ENCODE measurements at places on chromosomes 16 and 17. TPM values are rescaled to one million over a fixed set of nuclear protein-coding genes. Genes with fewer than 3 reads are reported as not detected.

SULT1A2 gene
- 0.19 TPM for total RNA-seq

HS3ST6 gene
- total RNA-seq, result not detected

DNA sequence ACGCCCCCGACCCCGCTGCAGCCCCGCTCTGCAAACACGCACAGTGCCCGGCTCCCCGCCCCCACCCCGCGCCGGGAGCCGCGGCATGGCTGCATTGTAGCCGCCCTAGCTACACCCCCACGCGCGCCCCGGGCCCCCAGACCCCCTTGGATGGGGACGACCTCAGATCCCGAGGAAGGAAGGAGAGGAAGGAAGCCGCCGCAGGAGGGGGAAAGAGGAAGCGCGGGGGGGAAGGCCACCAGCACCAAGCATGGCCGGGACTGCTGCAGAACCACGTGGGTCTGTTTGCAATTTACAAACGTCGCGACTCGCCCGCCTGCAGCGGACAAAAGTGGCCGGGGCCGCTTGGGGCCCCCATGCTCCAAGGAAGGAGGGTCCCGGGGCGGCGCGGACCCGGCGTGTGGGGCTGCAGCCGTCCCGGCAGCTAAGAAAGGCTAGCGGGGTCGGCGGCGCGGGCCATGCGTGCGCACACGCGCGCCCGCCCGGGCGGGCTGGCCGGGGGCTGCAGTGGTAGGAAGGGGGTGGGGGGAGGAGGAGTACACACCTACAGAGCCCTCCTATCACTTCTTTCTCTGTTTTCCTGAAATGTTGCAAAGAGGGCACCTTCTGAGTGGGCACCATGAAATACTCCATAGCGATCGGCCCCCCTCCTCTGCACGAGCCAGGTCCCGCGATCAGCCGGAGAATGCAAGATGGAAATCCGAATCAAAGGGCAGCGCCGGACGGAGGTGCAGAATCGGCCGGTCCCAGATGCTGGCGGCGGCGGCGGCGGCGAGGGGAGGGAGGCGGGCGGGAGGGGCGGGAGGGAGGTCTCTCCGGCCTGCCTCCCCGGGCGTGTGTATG, 488 bp downstream of the TFAP4 start:
- H3K4me3 ChIP-seq, result peak overlapping the region; percentile 100
- H3K4me1 ChIP-seq, result peaks cover 25% of the 10 kb centered on the region
- no peaks in the 10 kb centered on the region for H3K36me3 ChIP-seq
- no peak overlapping the region for H3K27ac ChIP-seq

DNA sequence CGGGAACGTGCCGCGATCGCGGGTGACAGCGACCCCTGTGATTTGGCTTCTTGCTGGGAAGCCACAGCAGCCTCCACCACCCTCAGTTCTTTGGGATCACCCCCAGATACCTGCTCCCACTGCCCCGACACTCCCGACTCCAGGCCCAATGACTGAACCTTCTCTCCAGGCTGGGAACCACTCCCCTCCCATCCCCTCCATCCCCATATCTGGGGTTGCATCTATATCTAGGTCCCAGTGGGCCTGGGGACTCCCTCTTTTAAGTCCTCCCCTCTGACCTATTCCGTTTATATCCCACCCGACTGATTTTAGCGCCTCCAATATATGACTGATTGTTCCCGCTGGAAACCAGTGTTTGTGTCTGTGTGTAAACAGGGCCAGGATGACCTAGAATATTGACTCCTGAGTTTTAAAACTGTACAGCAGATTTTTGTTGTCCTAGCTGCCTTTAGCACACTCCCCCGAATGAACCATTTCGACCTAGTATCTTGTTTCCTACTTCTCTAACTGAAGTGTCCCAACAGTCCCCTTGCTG, 667 bp downstream of the PSMD3 start:
- no peaks in the 10 kb centered on the region for H3K27me3 ChIP-seq
- H3K36me3 ChIP-seq, result peaks cover 26% of the 10 kb centered on the region
- DNase-seq, result no peak
- H3K4me1 ChIP-seq, result peaks cover 25% of the 10 kb centered on the region
- H3K27ac ChIP-seq, result peak overlapping the region; percentile 97

GRCh38 chr17:3762922-3763776, 37.8 kb downstream of the ITGAE start:
- H3K27ac ChIP-seq, result no peak overlapping the region
- H3K4me3 ChIP-seq, result peak overlapping the region; percentile 39
- H3K4me1 ChIP-seq, result peaks cover 57% of the 10 kb centered on the region
- H3K36me3 ChIP-seq, result no peaks in the 10 kb centered on the region
- peak; percentile 45 for DNase-seq
- H3K27me3 ChIP-seq, result no peaks in the 10 kb centered on the region

DNA sequence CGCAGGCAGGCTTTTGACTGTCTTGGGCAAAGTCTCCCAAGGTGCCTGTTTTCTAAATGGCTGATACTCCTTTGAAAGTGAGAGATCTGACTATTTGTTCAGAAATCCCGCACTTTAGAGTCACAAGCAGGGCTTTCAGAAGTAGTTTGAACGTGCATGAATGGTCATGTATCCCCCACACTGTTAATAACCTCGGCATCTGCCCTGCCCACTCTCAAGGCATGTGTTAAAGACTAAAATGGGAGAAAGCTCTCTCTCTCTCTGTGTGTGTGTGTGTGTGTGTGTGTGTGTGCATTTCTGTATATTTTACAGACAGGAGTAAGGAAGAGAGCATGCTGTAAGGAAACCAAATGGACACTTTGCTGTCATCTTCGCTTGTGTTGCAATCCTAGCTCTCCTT, 163.7 kb downstream of the MAF start:
- H3K27me3 ChIP-seq, result no peaks in the 10 kb centered on the region
- H3K36me3 ChIP-seq, result no peaks in the 10 kb centered on the region
- H3K4me1 ChIP-seq, result no peaks in the 10 kb centered on the region
- H3K4me3 ChIP-seq, result no peak overlapping the region
- no peak for DNase-seq

- peaks cover 8% of the 10 kb centered on the region for H3K27me3 ChIP-seq
- peaks cover 16% of the 10 kb centered on the region for H3K4me1 ChIP-seq
- no peaks in the 10 kb centered on the region for H3K36me3 ChIP-seq
- peak overlapping the region; percentile 21 for H3K4me3 ChIP-seq
Measured at GRCh38 chr16:88550246-88550661, 19.9 kb upstream of the ZC3H18 start.

DNA sequence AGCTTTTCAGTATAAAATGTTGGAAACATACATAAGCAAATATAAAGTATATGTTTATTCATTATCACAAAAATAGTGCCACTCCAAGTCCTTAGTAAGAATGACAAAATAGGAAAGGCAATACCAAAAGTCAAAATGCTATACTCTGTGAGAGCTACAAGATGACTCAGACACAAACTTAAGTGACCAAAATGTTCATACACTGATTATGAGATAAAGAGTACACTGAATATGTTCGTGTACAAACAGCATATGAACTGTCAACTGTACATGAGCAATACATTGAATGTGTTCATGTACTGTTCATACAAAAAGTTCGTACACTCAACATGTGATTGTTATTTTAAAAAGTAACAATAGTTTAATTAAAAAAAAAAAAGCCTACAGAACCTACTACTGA, 103.3 kb downstream of the CA4 start:
- no peaks in the 10 kb centered on the region for H3K27me3 ChIP-seq
- H3K4me1 ChIP-seq, result no peaks in the 10 kb centered on the region
- H3K4me3 ChIP-seq, result no peak overlapping the region
- H3K27ac ChIP-seq, result no peak overlapping the region

- no peaks in the 10 kb centered on the region for H3K36me3 ChIP-seq
- H3K4me3 ChIP-seq, result no peak overlapping the region
- no peak for DNase-seq
- peaks cover 8% of the 10 kb centered on the region for H3K27me3 ChIP-seq
- no peak overlapping the region for H3K27ac ChIP-seq
Measured at GRCh38 chr17:66929591-66929990, 34.9 kb upstream of the CACNG4 start.

GRCh38 chr16:83530293-83530692, 277.5 kb upstream of the HSBP1 start:
- H3K27ac ChIP-seq, result no peak overlapping the region
- no peaks in the 10 kb centered on the region for H3K27me3 ChIP-seq
- H3K4me1 ChIP-seq, result no peaks in the 10 kb centered on the region
- no peak overlapping the region for H3K4me3 ChIP-seq
- H3K36me3 ChIP-seq, result no peaks in the 10 kb centered on the region

GRCh38 chr16:87465306-87465705, 27.5 kb downstream of the ZCCHC14 start:
- H3K27ac ChIP-seq, result no peak overlapping the region
- H3K36me3 ChIP-seq, result no peaks in the 10 kb centered on the region
- H3K27me3 ChIP-seq, result no peaks in the 10 kb centered on the region
- H3K4me3 ChIP-seq, result no peak overlapping the region

- H3K27me3 ChIP-seq, result no peaks in the 10 kb centered on the region
- H3K4me1 ChIP-seq, result peaks cover 69% of the 10 kb centered on the region
- H3K27ac ChIP-seq, result peak overlapping the region; percentile 94
- peaks cover 31% of the 10 kb centered on the region for H3K36me3 ChIP-seq
- DNase-seq, result no peak
Measured at GRCh38 chr17:8162997-8163977, 539 bp upstream of the VAMP2 start.

DNA sequence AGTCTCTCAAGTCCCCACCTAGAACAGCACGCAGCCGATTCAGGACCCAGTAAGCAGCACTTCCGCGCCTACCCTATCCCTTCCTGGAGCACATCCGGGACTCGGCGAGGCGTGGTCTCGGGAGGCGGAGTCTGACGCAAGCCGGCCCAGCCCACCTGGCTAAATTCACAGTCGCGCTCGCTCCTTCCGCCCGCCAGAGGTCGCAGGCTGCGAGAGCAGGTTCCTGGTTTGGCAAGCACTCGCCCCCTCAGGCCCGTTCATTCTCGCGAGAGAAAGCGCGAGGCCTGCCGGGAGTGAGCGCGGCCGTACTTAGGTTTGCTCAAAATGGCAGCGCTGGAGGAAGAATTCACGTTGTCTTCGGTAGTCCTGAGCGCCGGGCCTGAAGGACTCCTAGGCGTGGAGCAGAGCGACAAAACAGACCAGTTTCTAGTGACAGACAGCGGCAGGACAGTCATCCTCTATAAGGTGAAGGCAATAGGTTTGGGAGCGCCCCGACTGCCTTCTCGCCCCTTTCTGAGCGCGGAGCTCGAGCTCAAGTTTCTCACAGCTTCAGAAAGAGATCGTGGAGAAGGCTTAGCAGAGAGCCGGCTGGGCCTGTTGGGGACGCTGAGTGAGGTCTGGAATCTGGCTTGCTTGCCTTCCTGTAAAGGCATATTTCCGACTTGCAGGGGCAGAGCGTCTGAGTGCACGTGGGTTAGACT, at the start of gene NOL11:
TSS of gene NOL11 (plus strand) at position 313 of the 701 bp plus-strand sequence. CDS start at position 325, 12 bp downstream.
- peak within 1 kb of the TSS; percentile 81 for H3K4me3 ChIP-seq
- peaks cover 25% of the 10 kb centered on the region for H3K36me3 ChIP-seq
- H3K4me1 ChIP-seq, result peaks cover 20% of the 10 kb centered on the region
- DNase-seq, result peak; percentile 99
- no peaks in the 10 kb centered on the region for H3K27me3 ChIP-seq
- peak within 1 kb of the TSS; percentile 95 for H3K27ac ChIP-seq

GRCh38 chr16:88618956-88619667, 19.3 kb upstream of the IL17C start:
- no peak overlapping the region for H3K27ac ChIP-seq
- H3K27me3 ChIP-seq, result no peaks in the 10 kb centered on the region

GRCh38 chr17:7882068-7882467, 6.5 kb upstream of the CHD3 start:
- H3K4me3 ChIP-seq, result peak overlapping the region; percentile 3
- H3K27ac ChIP-seq, result no peak overlapping the region
- H3K27me3 ChIP-seq, result no peaks in the 10 kb centered on the region
